ENCODE measurements at places on chromosomes 1 and 21. TPM values are rescaled to one million over a fixed set of nuclear protein-coding genes. Genes with fewer than 3 reads are reported as not detected.

GRCh38 chr1:101993710-101994109 lies 3.0 kb downstream of the OLFM3 start:
- DNase-seq, result no peak

Gene CELA2A
- not detected for total RNA-seq

DNA sequence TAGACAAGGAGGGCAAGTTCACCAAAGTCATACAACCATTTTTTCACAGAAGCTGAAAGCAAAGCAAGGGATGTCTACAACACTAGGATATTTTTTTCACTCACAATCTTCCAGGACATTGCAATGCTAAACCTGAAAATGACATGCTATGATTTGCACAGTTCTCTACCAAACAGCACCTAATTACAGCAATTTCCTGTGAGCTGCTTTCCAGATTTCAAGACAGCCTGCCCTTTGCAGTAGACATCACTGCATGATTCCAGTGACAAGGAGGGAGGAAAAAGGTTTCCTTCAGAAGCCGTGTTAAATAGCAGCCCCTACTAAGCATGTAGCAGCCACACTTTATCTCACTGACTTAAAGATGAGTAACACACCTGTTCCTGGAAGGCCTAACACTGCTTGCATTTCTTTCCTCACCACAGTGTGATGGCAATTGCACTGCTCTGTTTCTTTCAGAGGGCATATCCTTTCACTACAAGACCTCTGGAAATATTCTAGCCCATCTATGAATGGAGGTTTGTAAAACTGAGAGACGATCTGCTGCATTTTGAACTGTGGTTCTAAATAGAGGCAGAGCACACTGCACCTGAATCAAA lies 97.1 kb downstream of the DUSP10 start:
- DNase-seq, result no peak

DNA sequence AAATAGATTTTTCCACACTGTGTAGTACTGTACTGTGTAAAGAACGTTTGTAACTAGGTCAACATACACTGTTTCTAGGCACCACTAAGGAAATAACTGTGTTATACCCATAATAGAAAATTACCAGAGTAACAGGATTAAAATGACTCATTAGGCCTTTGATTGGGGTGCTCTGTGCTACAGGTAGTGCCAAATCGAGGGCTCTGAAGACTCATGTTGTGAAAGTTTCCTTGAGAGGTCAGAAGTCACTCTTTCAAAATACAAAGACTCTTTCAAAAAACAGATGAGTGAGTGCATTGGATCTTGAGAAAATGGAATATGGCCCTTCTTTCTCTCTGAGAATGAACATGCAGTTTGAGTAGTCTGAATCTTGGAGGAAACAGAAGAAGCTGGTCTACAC lies 143.0 kb downstream of the MRPL39 start:
- DNase-seq, result no peak

Gene AGT
- 12.5 TPM for total RNA-seq

GRCh38 chr1:10383630-10384029 lies 15.2 kb upstream of the PGD start:
- DNase-seq, result no peak
